Brain pericyte (primary cell): ENCODE measurements at places on chromosomes 12 and 14.
A peak's percentile ranks its signal among the peaks of the same experiment; 100 is the strongest.

GRCh38 chr12:24378548-24379407, 429.3 kb upstream of the SOX5 start:
- DNase-seq: peak; percentile 77

- no peak for DNase-seq
Measured at GRCh38 chr14:33386781-33387180, 448.1 kb downstream of the NPAS3 start.

GRCh38 chr12:122848471-122849351, 13.5 kb downstream of the HIP1R start:
- no peak for DNase-seq

- no peak for DNase-seq
Measured at GRCh38 chr12:1189163-1189562, 198.1 kb downstream of the ERC1 start.

- DNase-seq: no peak
Measured at GRCh38 chr12:52860102-52860823, 11.5 kb upstream of the KRT78 start.

- DNase-seq: no peak
Measured at GRCh38 chr14:69755784-69756183, 11.2 kb upstream of the SRSF5 start.
